ENCODE measurements at places on chromosomes 13 and 19.

DNA sequence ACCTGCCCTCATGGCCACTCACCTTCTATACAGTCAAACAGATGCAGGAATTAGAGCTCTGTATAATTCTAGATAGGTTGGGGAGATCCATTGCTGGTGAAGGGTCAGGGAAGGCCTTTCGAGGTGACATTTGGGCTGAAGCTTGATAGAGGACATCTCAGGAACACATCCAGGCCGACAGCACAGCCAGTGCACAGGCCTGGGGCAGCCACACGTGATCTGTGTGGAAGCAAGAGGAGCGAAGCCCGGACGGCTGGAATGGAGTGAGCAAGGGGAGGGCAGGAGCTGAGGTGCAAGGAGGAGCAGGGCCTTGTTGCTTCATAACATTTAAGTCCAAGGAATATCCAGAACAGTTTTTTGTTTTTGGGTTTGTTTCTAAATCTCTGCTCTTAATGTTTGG lies 4.5 kb upstream of the OVOL3 start:
- DNase-seq, result no peak

- no peak for DNase-seq
These were observed 11.4 kb upstream of the USP12 start for GRCh38 chr13:27182844-27183497.

GRCh38 chr13:20814224-20814910 lies 40.6 kb upstream of the EEF1AKMT1 start:
- DNase-seq, result no peak

DNA sequence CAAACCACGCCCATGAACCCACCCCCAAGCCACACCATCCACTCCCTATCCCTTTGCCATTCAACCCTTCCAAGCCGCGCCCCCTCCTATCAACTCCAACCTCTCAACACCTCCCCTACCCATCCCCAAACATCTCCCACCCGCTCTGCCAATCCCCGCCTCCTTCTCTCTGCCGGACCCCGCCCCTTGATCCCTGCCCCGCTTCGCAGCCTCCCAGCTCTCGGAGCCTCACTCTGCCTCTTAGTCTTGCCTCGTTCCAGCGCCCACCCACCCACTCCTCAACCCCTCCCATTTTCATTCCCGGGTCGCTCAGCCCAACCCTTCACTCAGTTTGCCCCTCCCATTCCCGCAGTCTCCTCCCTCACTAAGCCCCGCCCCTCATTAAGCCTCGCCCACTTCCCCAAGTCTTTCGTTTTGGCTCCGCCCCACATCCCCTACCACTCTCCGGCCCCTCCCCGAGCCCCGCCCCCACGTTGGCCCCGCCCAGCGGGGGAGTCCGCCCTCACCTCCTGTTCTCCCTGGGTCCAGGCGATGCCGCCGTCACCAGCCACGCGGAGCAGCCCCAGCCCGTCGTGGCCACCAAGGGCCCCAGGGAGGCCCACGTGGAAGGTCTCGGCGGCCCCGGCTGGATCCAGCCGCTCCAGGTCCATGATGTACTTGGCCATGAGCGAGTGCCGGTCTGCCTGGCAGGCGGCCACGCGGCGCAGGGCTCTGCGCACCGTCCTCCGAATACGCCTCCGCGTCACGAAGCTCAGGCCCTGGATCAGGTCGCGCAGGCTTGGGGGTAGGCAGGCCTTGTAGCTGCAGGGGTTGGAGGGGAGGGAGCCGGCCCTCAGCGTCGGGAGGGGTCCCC lies 5.7 kb downstream of the JAK3 start:
- peak; percentile 19 for DNase-seq

DNA sequence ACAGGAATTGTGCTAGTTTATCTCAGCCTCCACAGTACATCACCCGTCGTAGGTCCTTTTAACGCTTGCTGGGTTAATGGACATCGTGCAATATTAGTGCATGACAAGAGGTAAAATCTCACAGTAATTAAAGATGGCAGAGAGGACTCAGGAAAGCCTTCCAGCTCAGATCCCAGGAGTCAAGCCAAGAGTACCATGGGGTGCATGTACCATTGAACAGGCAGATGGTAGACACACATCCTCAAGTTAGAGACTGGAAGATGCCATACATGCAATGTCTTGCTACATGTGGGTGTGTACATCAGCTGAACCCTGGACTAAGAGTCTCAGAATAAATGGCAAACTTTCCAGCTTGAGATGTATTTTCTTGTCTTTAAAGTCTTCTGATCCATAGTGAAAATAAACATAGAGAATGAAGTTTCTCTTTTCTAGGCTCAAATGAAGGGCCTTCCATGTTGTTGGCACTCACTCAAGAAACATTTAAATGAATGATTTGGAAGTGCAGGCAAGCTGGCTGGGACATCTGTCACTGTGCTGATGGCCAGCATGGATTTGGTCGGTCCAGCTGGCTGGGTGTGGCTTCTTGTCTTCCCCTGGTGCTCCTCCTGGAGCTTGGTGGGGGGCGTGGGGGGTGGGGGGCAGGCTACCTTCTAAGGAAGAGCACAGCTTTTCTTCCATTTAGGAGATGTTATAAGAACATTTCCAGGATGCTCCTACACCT lies 290.9 kb upstream of the MAB21L1 start:
- no peak for DNase-seq

- DNase-seq, result no peak
These were observed 6.0 kb downstream of the C13orf42 start for GRCh38 chr13:51105046-51105445.

GRCh38 chr13:35926859-35927530 lies 204.2 kb downstream of the DCLK1 start:
- no peak for DNase-seq

GRCh38 chr19:3792114-3792513 lies 5.9 kb upstream of the MATK start:
- no peak for DNase-seq

DNA sequence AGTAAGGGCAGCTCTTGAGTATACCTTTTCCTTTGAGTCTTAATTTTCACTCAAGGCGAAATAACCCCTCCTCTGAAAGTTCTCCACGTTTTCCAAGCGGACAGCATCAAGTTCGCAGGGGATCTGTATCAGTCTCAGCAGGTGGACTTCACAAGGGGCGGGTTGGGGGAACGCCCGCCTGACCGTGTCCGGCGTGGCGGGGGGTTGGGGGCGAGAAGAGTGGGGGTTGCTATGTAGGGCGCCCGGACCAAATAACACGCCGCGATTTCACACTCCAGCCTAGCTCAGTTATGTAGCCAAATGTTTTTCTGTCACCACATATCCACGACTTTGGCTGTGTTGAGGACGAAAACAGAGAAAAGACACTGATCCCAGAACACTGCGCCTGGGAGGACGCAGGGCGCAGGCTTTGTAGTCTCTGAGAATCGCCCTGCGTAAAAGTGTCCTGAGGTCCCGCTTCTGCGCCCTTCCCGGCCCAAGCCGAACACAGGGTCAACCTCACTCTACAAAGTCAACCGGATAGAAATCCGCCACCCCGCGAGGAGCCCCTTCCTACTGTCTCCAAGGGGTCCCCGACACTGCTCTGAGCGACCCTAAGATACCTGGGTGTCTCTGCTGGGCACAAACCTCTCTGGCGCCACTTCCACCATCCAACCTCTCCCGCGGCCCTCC lies 524 bp downstream of the RUBCNL start:
- DNase-seq, result no peak

GRCh38 chr19:919199-920050 lies 2.3 kb downstream of the KISS1R start:
- peak; percentile 42 for DNase-seq

DNA sequence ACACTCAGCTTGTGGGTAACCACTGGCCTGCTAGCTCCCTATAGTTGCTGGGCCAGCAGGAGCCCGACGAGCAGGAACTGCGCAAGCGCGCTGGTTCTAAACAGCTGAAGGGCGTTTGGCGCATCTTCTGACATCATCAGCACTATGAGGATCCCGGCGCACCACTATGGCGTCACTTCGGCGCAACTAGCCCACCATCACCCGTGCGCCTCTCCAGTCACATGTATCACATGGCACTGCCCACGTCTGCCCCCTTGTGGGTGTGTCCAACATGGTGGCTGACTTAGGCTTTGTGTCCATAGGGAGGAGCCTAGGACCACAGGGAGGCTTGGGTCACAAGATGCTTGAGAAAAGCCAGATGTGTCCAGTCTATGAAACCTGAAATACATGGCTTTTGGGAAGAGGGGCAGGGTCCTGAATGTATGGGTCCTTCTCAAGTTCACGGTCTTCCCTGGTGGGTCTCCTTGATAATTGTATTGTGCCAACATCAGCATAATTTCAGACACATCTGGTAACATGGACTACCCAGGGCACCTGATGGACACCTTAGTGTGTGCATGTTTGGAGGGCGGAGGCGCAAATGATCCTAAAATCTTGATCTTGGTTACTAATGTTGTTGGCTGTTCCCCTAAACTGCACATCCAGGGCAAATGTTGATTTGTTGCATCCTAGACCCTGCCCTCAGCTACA lies 18.0 kb downstream of the KLK4 start:
- DNase-seq, result no peak

DNA sequence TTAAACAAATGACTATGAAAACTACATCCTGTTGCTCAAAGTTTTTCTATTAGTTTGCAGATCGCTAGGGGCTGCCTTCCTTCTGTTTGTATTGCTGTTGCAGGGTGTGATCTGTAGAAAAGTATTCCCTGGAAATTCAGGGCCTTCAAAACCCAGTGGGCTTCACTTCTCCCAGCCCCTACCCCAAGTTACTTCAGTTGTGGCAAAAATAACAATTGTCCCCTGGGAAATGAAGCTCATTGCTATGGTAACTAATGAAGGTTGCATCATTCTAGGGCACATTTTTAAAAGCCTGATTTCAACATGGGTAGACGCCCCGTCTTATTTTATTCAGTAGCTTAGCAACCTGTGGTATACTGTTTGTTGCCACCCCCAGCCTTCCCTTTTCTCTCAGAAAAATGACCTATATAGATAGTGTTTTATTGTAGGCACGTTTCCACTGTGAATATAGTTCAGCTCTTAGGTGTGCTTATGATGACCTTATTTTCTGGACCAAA lies 60.9 kb downstream of the WDFY2 start:
- peak; percentile 43 for DNase-seq

DNA sequence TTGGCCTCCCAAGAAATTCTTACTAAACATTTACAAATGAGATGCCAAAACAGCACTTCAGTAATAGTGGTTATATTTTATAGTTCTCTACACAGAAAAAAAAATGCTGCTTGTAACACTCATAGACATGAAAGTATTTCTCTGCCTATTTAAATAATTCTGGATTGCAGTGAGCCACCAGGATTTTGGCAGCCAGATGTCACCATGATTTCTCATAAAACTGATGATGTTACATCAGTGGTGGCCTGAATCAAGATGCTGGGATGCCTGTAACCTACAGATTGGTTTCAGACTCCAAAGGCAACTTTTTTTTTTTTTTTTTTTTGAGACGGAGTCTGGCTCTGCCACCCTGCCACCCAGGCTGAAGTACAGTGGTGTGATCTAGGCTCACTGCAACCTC lies 2.7 kb upstream of the CAPS start:
- DNase-seq, result no peak

GRCh38 chr19:6828698-6829633 lies 56.5 kb downstream of the VAV1 start:
- no peak for DNase-seq

- DNase-seq, result no peak
These were observed 33.3 kb upstream of the LRRC4B start for GRCh38 chr19:50601407-50602088.

GRCh38 chr19:33171222-33171795 lies 22.8 kb upstream of the LRP3 start:
- no peak for DNase-seq

DNA sequence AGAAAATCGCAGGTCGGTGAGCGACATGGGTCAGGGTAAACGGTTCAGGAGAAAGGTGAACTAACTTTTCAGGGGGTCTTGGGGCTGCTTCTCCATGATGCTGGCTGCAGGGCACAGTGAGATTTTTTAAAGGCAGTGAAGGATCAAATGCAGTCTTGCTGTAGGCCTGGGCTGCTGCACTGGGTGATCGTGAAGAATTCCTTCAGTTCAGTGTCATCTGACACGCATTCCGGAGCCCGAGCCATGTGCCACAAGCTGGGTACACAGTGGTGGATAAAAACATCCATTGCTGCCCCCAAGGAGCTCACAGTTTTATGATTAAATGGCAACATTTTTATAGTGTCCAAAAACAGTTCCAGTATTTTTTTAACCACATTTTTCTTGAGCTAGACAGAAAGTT lies 56.3 kb upstream of the GPR12 start:
- DNase-seq, result no peak

GRCh38 chr13:108769213-108770070 lies 140.0 kb downstream of the MYO16 start:
- no peak for DNase-seq

DNA sequence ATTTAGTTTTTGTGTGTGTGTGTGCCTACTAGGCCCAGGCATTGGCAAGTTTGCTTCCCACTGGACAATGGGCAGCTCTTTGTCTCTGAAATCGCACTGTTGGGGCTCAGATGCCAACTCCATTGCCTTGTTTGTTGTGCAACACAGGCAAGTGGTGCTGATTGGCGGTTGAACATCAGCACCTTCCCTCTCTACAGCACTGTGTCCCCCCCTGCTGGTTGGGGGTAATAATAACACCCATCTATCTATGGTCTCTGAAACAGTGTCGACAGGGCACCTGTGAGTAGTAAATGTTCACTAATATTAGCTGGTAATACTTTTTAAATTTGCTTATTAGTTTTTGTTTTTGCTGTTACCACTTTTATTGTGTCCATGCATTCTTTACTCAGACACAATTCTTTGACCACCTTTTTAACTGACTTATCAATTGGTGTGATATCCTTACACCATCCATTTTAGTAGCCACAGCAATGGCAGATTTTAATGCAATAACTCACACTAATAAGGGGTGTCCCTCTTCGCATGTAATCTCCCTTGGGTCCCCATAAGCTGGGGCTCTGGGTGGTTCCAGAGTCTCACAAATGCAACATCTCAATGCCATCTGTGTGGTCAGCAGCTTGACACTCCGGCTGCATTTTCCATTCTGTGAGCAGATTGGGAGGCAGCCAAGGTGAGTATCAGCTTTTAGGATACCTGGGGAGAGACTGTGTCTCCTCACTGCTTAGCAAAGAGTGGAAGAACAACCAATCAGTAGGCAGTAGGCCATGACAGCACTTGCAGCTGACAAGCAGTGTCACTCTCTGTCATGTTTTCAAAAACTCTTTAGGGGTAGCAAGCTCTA lies 47.7 kb upstream of the UQCRFS1 start:
- no peak for DNase-seq

- no peak for DNase-seq
These were observed 225.3 kb upstream of the SERP2 start for GRCh38 chr13:44148159-44148914.

GRCh38 chr13:113349491-113349890 lies 14.4 kb downstream of the GRTP1 start:
- no peak for DNase-seq

GRCh38 chr19:756821-757688 lies 6.1 kb downstream of the MISP start:
- no peak for DNase-seq
